ENCODE measurements at places on chromosomes 5 and 9.

DNA sequence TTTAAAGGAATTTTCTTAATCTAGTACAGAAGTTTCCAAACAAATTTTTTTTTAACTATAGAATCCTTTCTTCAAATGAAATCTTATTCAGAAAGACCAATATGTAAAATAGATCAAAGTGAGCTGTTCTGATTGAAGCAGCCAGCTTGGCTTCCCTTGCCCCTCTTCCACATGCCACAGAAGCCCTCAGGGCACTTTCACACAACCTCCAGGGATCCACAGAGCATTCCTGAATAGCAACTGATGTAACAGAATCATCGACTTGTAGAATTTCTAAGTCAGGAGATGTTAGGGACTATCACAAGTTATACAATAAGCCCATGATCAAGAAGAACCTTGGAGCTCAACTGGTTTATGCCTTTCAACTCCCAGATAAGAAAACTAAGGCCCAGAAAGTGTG is 427.8 kb upstream of the C9orf72 start:
- no peak for DNase-seq

DNA sequence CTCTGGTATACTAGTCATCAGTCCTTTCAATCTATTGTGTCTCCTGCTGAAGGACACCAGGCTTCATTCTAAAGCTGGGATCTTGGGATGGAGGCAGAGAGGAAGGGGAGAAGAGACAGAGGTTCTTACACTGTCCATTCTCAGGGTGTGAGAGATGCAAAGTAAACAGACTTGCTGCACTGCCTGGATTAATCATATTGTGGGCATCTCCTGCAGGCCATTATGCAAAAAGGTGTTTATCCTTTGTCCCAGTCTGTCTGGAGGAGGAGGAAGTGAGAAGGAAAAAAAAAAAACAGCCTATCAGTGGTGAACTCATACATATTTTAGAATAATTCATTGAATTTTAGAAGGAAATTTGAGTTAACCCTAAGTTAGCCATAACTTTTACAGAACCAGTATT is 92.9 kb upstream of the TNPO1 start:
- no peak for DNase-seq

DNA sequence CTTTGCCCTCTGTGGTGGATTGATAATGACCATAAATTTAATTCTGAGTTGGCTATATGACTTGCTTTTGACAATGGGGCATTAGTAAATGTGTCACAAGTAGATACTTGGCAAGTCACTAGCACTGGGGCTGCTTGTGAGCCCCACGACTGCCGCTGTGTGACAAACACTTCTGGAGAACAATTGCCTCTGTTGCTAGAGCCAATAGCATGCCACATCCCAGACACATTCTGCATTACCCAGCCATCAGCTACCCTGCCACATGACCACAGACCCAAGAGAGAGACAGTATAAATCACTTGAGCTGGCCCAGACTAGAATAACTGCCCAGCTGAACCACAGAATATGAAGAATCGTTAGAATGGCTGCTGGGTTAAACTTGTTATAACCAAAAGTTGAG is 753.2 kb upstream of the DMAC1 start:
- DNase-seq = no peak

GRCh38 chr5:39148983-39149534 is 70.3 kb downstream of the FYB1 start:
- no peak for DNase-seq

DNA sequence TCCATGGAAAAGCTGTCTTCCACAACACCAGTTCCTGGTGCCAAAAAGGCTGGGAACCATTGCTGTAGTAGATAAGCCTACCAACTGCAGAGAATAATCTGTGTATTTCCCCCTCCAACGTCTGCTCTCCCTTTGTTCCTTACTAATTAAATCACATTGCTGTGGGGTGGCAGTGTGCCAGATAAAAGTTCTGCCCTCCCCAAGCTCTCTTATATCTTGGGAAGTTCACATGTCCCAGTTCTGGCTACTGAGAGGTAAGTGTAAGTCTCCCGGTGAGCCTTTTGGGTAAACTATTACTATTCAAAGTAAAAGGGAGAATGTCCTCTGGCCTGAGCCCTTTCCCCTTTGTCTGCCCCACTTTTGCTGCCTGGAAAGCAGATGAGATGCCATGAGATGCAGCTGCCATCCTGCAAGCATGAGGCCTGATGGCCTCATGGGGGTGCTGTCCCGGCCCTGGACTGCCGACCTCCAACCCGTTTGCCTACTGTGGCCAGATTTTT is 14.7 kb downstream of the ENC1 start:
- no peak for DNase-seq

- no peak for DNase-seq
Measured at GRCh38 chr5:66639037-66639436, 42.8 kb downstream of the MAST4 start.

DNA sequence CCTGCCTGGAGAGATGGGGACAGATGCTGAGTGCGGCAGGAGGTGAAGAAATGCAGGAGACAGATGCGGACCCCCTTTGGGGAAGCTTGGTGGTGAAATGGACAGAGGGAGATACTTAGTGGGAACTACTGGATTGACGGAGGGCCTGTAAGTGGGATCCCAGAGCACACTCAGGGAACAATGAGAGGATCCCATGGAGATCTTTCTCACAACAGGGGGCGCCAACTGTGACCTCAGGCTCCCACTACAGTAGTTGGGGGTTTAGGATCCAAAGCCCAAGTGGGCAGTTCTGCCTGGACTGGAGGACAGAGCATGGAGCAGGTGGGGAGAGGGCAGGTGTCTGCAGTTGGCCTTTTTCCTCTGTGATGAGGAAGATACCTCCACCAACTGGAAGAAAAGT is 3.4 kb downstream of the DPM2 start:
- DNase-seq = no peak

DNA sequence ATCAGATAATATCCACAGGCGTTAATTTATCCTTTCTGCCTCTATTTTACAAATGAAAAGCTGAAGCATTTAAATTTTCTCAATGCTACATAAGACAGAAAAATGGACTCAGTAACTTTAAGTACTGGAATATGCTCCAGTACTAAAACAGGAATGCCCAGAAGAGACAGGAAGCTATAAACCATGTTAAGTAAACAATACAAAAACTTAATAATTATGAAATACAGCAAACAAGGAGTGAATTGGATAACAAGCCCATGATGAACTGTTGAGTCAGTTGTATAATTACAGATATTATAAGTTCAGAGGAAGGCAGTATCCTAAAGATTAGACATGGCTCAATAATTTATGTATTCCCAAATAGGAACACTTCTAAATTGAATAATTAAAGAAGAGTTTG is 148.5 kb downstream of the CHSY3 start:
- no peak for DNase-seq

- DNase-seq = no peak
Measured at GRCh38 chr9:18825656-18826170, 207.3 kb downstream of the SAXO1 start.

DNA sequence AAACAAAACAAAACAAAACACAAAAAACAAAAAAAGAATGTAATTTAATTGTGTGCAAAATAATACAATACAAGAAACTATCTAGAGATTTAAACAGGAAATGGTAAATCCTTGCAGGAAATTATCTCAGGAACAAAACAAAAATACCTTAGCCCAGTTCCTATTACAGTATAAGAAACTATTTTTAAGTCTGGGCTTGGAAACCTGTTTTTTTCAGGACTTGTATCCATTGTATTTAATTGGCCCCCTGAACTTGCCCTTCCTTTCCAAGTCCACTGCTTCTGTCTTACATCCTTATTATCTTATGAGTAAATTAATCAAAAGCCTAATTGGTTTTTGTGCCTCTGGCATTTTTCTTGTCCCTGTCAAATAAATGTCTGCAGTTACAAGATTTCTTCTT is 48.5 kb downstream of the ST8SIA4 start:
- no peak for DNase-seq

GRCh38 chr5:174425964-174426290 is 298.5 kb upstream of the MSX2 start:
- DNase-seq = no peak

DNA sequence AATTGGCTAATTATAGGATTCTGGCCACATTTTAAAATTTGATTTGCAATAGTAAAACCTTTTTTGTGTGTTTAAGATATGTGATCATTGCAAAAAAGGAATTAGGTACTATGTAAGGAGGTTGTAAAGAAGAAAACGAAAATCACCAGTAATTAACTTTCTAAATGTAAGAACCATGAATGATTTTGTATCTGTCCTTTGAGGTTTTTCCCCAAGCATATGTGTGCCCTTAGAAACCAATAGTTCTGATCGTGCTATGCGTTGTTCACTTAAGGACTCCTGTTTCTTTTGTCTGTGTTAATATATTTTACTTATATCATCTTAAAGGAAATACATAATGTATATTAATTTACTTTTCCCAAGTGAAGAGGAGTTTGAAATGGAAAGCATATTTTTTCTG is 410.2 kb downstream of the PSAT1 start:
- DNase-seq = no peak

DNA sequence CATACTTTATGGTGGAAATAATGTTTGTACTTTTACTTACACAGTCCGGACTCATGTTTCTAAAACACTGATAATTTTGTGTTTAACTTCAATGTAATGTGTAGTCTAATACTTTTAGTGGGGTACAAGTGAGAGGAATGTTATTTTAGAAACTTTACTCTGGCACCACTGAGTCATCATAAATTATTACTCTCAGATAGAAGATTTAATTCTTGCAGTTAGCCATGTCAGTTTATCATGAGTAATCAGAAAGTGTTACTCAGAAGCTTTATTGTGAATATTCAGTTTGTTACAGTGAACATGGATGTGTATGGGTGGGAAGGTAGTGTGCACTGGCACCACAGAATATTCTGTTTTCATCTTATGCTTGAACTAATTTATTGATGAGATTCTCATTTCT is 20.0 kb downstream of the OGN start:
- DNase-seq = no peak

GRCh38 chr5:176675676-176676360 is 28.5 kb downstream of the TSPAN17 start:
- no peak for DNase-seq

DNA sequence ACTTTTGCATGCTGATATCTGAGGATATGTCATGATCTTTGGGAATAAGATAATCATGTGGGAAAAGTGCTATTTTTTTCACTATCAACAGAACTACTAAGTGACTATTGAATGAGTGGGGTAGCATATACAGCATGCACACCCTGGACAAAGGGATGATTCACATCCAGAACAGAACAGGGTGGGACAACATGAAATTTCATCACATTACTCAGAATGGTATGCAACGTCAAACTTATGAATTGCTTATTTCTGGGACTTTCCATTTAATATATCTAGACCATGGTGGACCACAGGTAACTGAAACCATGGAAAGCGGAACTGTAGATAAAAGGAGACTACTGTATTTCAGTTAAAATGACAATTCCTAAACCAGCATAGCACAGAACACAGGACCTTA is 370.0 kb downstream of the HINT1 start:
- no peak for DNase-seq

GRCh38 chr9:114385397-114386181 is 2.2 kb downstream of the AKNA start:
- DNase-seq = no peak

DNA sequence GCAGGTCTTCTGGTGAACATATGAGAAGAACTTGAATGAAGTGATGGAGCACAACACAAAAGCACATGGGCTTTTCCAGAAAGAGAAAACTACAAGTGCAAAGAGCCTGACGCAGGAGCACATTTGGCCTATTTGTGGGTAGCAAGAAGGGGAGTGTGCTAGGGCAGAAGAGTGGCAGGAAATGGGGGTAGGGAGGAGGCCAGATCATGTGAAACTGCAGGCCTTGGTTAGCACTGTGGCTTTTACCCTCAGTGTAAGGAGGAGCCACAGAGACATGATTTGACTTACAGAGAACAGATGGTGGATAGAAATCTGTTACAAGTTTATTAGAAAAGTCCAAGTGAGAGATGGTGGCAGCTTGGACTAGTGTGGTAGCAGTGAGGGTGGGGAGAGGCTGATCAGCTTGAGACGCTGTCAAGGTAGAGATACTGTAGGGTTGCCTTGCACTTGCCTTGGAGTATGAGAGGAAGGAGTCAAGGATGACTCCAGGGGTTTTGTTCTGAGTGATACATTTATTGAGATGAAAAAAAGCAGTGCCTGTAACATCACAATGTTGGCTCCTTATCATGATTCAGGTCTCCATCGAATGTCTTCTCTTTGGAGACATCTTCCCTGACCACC is 126.7 kb downstream of the PPP2R2B start:
- no peak for DNase-seq

GRCh38 chr5:135604056-135604455 is 25.3 kb upstream of the CXCL14 start:
- DNase-seq = no peak

- DNase-seq = no peak
Measured at GRCh38 chr5:97004423-97005060, 68.7 kb downstream of the LNPEP start.

- no peak for DNase-seq
Measured at GRCh38 chr5:34771076-34771475, 67.9 kb upstream of the TTC23L start.

GRCh38 chr5:132103969-132104391 is 30.4 kb downstream of the CSF2 start:
- DNase-seq = no peak

DNA sequence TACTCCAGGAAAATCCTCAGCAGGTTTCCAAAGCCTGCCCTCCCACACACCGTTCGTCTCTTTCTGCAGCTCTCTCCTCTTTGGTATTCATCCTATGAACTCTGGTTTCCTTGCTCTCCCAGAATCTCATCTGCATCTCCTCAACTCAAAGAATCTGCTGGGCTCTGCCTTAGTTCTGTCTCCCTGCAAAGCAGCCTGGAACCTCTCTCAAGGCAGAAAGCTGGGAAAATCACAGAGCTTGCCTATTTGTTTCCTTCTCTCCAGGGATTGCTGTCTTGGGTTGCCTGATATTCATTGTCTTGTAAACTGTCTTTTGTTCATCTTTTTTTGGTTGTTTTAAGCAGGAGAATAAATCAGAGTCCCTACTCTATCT is 5.3 kb upstream of the ERAP2 start:
- no peak for DNase-seq

DNA sequence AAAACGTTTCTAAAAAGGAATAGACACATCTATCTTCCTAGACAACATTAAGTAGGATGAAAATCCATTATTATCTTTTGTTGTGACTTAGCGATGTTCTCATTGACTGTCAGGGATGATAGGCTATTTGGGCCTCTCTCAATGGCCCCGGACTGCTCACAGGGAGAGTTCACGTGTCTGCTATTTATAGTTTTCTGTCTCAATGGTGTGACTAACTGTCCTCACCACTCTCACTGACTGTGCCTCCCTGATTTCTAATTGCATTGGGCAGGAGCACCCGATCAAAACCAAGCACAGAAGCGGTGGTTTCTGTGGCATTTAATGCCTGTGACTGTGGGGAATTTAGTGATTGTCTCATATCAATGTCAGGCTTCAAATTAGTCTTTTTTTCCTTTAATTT is 286.7 kb upstream of the KLF9 start:
- no peak for DNase-seq

GRCh38 chr5:122076050-122076461 is 2.0 kb downstream of the LOX start:
- no peak for DNase-seq

- DNase-seq = no peak
Measured at GRCh38 chr5:61603211-61603908, 271.3 kb downstream of the ZSWIM6 start.

GRCh38 chr9:127144670-127145445 is 22.4 kb upstream of the ANGPTL2 start:
- DNase-seq = no peak

Data from NCI-H1417 treated with DMSO at 0.1 percent for 48 hours (cell line).